Mesothelial cell of epicardium (in vitro differentiated cells): ENCODE measurements at places on chromosomes 4 and X.

- H3K27ac ChIP-seq = no peak overlapping the region
- no peaks in the 10 kb centered on the region for H3K36me3 ChIP-seq
- no peak for DNase-seq
- H3K4me1 ChIP-seq = peaks cover 10% of the 10 kb centered on the region
These were observed 83.5 kb upstream of the GPM6B start for GRCh38 chrX:13900351-13900750.

DNA sequence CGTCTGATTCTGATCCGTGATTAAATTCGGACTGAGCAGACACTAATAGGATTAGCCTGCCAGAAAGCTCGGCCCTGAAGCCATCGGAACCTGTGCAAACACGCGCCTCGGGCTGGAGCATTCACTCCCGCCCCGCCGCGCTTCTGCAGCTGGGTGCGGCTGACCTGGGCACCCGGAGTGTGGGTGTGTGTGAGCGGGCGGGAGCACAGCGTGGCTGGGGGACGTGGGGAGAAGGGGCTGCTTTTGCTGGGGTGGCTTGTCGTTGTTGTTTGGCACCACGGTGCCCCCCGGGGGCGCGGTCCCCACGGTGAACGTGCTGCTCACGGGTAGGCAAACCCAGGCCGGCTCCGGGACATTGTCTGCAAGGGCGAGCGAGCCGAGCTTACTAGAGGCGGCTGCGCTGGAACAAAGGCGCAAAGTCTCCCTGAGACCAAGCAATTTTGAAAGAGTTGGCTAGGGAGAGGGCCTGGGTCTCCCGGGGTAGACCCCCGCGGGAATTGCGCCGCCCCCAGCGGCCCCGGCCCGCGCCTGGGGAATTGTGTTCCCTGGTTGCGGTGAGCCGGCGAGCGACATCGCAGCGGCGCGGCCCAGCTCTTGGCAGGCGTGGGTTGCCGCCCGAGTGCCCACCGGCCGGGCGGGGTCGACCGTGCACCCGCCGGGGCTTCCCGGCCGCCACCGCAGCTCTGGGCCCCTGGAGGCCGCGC lies 1.4 kb downstream of the MAMLD1 start:
- H3K27me3 ChIP-seq = peaks cover 60% of the 10 kb centered on the region
- peaks cover 16% of the 10 kb centered on the region for H3K4me1 ChIP-seq
- H3K27ac ChIP-seq = no peak overlapping the region
- H3K4me3 ChIP-seq = peak overlapping the region; percentile 56
- no peak for DNase-seq

- H3K36me3 ChIP-seq = peaks cover 1% of the 10 kb centered on the region
- H3K4me1 ChIP-seq = no peaks in the 10 kb centered on the region
- H3K4me3 ChIP-seq = no peak overlapping the region
- H3K27me3 ChIP-seq = no peaks in the 10 kb centered on the region
These were observed 484.4 kb upstream of the NR3C2 start for GRCh38 chr4:148926276-148927260.

DNA sequence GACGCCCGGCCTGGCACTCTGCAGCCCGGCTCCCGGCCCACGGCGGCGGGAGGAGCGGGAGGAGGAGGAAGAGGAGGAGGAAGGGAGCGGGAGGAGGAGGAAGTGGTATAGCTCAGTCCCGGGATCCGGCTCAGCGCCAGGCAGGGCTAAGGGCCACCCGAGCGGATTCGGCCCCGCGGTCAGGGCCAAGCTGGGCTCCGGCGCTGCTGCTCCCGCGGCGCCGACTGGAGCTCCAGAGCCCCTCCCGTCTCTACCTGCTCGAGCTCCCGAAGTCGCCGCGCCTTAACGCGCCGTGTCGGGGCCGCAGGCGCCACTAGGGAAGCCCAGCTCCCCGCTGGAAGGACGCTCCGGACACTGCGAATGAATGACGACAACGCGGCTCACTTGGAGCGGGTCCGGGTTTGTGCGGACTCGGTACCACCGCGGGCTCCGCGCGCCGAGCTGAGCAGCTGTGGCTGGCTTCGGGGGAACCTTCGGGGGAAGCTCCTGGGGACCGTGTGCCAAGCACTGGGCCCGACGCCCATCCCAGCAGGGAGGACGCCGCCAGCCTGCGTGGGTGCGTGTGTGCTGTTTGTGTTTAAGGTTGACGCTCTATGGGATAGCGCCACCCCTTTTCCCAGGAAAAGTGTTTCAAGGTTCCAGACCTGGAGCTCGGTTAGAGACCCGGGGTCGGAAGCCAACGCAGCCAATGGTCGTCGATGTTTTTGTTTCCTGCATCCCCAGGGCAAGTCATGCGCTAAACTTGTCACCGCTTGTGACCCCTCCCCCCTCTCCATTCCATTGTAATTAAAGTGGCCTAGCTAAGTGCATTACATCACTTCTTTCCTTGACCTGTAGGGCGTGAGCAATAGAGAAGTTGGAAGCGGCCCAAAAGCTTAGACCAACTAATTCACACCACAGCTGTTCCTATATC lies at the start of gene TBC1D9:
Gene TBC1D9, minus strand, starts transcription at position 67 of the 913 bp plus-strand sequence. CDS start 340 bp downstream, outside the sequence.
- peaks cover 14% of the 10 kb centered on the region for H3K36me3 ChIP-seq
- DNase-seq = peak; percentile 24
- H3K4me3 ChIP-seq = peak within 1 kb of the TSS; percentile 85
- no peaks in the 10 kb centered on the region for H3K27me3 ChIP-seq
- H3K27ac ChIP-seq = peak within 1 kb of the TSS; percentile 95

GRCh38 chr4:23614284-23614892 lies 275.5 kb downstream of the PPARGC1A start:
- DNase-seq = no peak
- H3K36me3 ChIP-seq = no peaks in the 10 kb centered on the region
- H3K27ac ChIP-seq = no peak overlapping the region
- no peak overlapping the region for H3K4me3 ChIP-seq
- no peaks in the 10 kb centered on the region for H3K4me1 ChIP-seq
- no peaks in the 10 kb centered on the region for H3K27me3 ChIP-seq

DNA sequence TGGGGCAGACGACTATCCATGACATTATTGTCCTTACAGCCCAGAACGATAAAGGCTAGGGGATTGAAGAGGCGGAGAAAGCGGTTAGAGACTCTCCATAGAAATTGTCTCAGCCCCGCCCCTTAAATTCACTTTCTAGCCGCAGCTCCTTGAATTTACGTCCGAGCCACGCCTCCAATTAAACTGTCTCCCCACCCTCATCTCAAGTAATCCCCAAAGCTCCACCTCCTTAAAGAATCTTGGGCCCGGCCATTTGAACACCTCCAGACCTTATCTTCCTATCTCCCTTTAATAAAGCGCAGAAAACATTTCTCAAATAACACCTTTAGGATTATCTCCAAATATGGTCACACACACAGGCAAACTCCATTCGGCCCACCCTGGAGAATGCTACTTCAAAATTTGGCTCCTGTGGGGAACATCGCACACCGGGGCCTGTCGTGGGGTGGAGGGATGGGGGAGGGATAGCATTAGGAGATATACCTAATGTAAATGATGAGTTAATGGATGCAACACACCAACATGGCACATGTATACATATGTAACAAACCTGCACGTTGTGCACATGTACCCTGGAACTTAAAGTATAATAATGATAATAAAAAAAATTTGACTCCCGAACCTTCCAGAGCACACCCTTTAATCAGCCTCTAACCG lies 7.2 kb upstream of the MAGIX start:
- DNase-seq = no peak
- H3K4me3 ChIP-seq = peak overlapping the region; percentile 78
- peaks cover 4% of the 10 kb centered on the region for H3K36me3 ChIP-seq
- H3K27ac ChIP-seq = peak overlapping the region; percentile 99
- H3K4me1 ChIP-seq = peaks cover 10% of the 10 kb centered on the region

- DNase-seq = no peak
- H3K4me1 ChIP-seq = peaks cover 12% of the 10 kb centered on the region
- H3K36me3 ChIP-seq = no peaks in the 10 kb centered on the region
These were observed 58.8 kb upstream of the AFAP1 start for GRCh38 chr4:7998447-7998846.

DNA sequence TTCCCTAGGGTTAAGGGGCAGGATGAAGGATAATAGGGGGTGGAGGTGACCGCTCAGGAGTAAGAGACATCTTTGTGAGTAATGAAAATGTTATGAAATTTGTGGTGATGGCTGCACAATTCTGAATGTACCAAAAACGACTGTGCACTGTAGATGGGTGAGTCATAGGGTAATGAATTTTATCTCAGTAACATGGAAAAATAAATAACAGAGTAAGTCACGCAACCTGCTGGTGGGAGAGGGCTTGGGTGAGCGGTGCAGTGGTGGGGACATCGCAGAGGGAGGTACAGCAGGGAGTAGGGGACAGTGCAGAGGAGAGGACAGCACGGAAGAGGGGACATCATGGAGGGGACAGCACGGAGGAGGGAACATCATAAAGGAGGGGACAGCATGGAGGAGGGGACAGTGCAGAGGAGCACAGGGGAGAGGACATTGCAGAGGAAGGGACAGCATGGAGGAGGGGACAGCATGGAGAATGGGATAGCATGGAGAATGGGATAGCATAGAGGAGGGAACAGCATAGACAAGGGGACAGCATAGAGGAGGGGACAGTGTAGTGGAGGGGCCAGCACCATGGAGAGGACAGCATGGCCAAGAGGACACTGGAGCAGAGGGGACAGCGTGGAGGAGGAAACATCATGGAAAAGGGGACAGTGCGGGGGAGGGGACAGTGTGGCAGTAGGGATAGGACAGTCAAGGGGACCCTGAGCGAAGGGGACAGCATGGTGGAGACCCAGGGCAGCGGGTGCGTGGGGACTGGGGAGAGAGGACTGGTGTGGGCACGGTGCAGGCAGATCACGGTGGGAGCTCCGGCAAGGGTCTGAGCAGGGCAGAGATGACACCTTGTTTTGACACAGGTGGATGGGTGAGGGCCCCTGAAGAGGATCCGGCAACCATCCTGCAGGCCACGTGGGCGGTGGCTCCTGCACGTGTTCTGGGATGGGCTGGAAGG lies 68.5 kb upstream of the MXD4 start:
- no peak overlapping the region for H3K4me3 ChIP-seq
- no peaks in the 10 kb centered on the region for H3K36me3 ChIP-seq
- peaks cover 17% of the 10 kb centered on the region for H3K27me3 ChIP-seq
- peaks cover 9% of the 10 kb centered on the region for H3K4me1 ChIP-seq
- peak; percentile 34 for DNase-seq
- H3K27ac ChIP-seq = no peak overlapping the region

DNA sequence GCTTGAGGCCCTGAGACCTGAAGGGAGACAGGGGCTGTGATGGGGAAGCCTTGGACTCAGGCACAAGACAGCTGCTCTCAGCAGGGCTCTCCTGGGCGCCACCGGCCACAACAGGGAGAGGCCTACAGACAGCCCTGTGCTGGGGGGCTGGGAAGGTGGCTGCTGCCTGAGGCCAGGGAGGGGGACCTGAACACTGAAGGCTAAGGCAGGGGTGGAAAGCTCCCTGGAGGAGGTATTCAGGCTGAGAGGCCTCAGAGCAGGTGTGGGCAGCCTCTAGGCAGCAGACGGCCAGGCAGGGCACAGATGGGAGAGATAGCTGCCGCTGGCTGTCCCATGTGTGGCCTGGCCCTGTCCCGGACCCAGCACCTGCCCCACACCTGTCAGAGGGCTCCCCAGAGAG lies 33.0 kb downstream of the TACC3 start:
- no peaks in the 10 kb centered on the region for H3K27me3 ChIP-seq
- no peak for DNase-seq
- peaks cover 3% of the 10 kb centered on the region for H3K4me1 ChIP-seq
- no peak overlapping the region for H3K27ac ChIP-seq
- no peak overlapping the region for H3K4me3 ChIP-seq

DNA sequence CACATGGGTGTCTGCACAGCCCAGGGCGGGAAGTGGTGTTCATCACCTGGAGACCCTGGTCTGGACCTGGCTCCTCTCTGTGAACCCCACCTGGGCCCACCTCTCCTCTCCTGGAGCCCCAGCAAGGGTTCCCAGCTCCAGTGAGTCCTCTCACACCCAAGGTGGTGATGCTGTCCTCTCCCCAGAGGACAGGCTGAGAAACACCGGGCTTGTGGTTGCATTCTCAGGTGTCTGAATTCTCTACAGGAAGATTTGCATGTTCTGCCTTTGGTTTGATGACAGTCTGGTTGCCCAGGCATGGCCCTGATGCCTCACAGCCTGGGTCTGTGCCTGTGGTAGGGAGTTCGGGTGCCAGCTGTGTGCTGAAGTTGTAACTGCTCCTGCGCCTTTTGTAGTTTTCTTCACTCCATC lies 3.8 kb downstream of the MAEA start:
- DNase-seq = no peak
- H3K36me3 ChIP-seq = peaks cover 6% of the 10 kb centered on the region
- H3K4me1 ChIP-seq = peaks cover 36% of the 10 kb centered on the region
- no peaks in the 10 kb centered on the region for H3K27me3 ChIP-seq
- no peak overlapping the region for H3K4me3 ChIP-seq

DNA sequence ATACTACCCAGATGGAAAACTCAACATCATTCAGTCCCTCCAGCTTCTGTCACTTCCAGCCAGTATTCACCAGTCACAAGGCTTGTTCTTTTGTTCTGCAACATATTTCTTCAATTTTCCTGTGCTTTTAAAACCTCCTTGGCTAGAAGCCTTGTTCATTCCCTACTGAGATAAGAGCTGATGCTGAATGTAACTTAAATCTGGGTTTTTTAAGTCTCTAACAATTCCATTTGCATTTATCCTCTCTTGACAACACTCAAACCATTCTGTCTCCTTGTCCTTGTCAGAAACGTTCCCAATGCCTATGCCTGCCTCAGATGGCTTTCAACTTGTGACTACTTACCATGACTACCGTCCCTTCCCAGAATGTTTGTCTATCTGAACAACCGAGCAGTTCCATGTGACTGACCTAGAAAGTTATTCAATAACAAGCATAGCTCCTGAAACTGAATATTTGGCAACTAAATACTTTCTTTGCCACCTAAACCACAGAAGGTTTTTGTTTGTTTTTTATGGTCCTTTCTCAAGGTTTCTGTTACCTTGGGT lies 682.9 kb upstream of the GALNTL6 start:
- peak overlapping the region; percentile 66 for H3K27ac ChIP-seq
- H3K36me3 ChIP-seq = no peaks in the 10 kb centered on the region
- H3K4me1 ChIP-seq = peaks cover 5% of the 10 kb centered on the region
- DNase-seq = no peak
- no peak overlapping the region for H3K4me3 ChIP-seq
- H3K27me3 ChIP-seq = peaks cover 4% of the 10 kb centered on the region

DNA sequence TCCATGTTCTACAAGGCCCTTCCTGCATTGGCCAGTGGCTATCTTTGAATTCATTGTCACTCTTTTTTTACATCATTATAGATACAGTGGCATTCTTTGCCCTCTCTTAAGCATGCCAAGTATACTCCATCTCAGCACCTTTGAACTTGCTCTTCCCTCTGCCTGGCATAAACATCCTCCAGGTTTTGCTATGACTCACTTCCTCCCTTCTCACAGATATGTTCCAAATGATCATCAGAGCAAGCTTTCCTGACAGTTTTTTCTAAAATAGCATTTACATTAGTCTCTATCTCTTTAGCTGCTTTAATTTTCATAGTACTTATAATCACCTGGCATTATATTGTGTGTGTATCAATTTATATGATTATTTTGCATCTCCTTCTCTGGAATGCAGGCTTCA lies 553.3 kb upstream of the MAGEB2 start:
- peaks cover 14% of the 10 kb centered on the region for H3K4me1 ChIP-seq
- no peak for DNase-seq
- H3K4me3 ChIP-seq = no peak overlapping the region
- H3K36me3 ChIP-seq = no peaks in the 10 kb centered on the region
